ENCODE measurements at places on chromosomes 3 and 15. TPM values are rescaled to one million over a fixed set of nuclear protein-coding genes. Genes with fewer than 3 reads are reported as not detected.

DNA sequence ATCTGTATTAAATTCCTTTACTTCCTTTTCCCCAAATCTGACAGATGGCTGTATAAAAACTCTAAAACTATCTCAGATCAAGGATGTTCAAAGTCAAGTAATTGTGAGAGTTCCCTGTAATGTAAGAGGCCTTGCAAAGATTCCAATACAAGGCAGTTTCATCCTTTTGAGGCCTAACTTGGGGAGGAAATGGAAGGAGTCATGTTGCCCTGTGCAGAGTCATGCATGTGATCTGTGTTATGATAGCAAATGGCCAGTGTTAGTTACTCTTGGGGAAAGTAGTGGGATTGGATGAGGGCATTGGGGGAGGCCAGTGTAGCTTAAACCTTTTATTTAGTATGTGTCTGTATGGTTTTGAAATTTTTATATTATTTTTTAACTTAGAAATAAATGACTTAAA, 23.7 kb upstream of the FBXL22 start:
- no peak for DNase-seq
- no peaks in the 10 kb centered on the region for H3K27me3 ChIP-seq
- peaks cover 17% of the 10 kb centered on the region for H3K36me3 ChIP-seq
- no peak overlapping the region for H3K27ac ChIP-seq
- H3K4me3 ChIP-seq: no peak overlapping the region
- peaks cover 3% of the 10 kb centered on the region for H3K4me1 ChIP-seq

DNA sequence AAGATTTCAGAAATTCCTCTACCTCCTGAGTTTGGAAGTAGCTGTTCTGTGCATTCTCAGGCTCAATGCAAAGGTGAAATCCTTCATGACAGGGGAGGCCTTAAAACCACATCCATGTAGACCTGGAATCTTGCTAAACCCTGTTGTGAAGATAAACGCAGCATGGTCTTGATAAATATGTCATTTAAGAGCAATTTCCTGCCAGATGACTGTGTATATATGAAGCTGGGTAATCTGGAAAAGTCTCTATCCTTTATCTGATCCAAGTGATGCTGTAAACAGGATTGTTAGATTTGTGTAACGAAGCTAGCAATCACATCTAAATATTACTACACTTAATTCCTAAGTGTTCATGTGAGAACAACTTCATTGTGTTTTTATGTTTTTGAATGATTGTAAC, 9.1 kb downstream of the MCTP2 start:
- H3K27ac ChIP-seq: no peak overlapping the region
- no peak for DNase-seq
- no peaks in the 10 kb centered on the region for H3K27me3 ChIP-seq
- peaks cover 23% of the 10 kb centered on the region for H3K36me3 ChIP-seq

- no peak for DNase-seq
- H3K4me3 ChIP-seq: no peak overlapping the region
- no peaks in the 10 kb centered on the region for H3K36me3 ChIP-seq
- peaks cover 4% of the 10 kb centered on the region for H3K4me1 ChIP-seq
- no peaks in the 10 kb centered on the region for H3K27me3 ChIP-seq
Observed at GRCh38 chr15:83673385-83673784, 19.5 kb downstream of the ADAMTSL3 start.

DNA sequence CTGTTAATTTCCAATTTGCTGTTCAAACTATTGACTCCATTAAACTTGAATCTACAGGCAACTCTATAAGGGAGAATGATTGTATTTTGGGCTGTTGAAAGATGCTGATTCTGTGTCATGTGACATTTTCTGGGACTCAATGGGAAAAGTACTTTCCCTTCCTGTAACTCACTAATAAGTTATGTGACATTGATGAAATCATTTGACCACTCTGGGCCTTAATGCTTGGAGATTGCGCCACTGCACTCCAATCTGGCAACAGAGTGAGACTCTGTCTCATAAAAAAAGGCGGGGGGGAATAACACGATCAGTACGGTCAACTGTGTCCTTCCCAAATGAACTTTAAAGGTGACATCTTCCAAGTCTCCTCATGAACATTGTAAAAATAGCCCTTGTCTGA, 215.2 kb upstream of the SGO1 start:
- no peaks in the 10 kb centered on the region for H3K36me3 ChIP-seq
- DNase-seq: no peak
- H3K27me3 ChIP-seq: no peaks in the 10 kb centered on the region
- no peak overlapping the region for H3K4me3 ChIP-seq

Gene CYP1A2
- total RNA-seq: not detected

DNA sequence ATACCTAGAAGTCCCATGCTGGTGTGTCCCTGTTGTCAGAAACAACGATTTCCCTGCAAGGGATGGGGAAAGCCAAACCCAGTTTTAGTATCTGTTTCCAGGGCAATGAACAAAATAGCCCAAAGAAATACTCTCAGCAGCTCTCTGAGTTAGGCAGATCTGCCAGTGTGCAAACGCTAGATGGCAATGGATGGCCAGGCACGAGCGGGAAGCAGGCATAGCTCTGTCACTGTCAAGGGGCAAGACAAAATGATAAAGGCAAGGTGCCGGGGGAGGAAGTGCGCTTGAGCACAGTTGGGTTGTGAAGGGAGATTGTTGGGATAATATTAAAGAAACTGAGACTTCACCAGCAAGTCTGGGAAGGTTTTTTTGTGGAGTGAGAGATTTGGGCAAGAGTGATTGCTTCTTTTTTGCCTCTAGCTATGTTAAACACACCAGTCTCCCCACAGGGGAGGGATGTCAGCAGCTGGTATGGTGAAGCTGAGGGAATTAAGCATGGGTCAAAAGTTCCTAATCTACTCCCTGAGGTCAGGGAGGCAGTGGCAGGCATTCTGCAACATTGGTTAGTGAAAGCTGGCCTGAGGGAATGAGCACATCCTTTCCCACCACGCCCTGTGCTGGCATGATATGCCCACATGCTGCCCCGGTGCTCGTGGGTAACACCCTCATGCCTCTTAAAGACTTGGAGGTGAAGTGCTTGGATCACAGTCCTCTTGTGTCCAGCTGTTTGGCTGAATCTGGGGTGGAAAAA, 117.5 kb downstream of the PDCD6IP start:
- no peak overlapping the region for H3K27ac ChIP-seq
- no peaks in the 10 kb centered on the region for H3K4me1 ChIP-seq
- H3K27me3 ChIP-seq: peaks cover 5% of the 10 kb centered on the region
- no peaks in the 10 kb centered on the region for H3K36me3 ChIP-seq
- H3K4me3 ChIP-seq: no peak overlapping the region

Gene SI
- not detected for total RNA-seq

Gene CACNA2D2
- 2.1 TPM for total RNA-seq

Gene RLBP1
- total RNA-seq: not detected

Gene STRA6
- total RNA-seq: not detected

- no peak overlapping the region for H3K27ac ChIP-seq
- no peak overlapping the region for H3K4me3 ChIP-seq
- H3K27me3 ChIP-seq: peaks cover 16% of the 10 kb centered on the region
- no peaks in the 10 kb centered on the region for H3K4me1 ChIP-seq
Observed at GRCh38 chr3:9192248-9193025, 57.0 kb downstream of the SRGAP3 start.

Gene FOXL2NB
- total RNA-seq: not detected

Gene WWTR1
- total RNA-seq: 0.79 TPM

DNA sequence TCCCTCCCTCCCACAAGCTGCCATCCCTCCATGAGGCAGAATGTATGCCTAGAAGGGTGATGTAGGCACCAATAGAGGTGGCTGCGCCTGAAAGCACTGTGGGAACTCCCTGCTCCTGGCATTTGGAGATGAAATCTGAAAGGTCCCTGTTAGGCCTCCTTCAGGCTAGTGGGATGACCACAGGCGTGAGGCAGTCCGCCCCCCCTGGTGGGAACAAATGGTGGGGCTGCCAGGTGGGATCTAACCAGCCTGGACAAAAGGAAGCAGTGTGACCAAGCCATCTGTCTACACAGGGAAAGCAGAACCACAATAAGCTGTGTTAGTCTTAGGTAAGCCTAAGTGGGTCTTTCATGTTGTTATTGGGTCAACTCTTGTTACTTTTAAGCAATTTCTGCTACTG, 25.3 kb downstream of the IL5RA start:
- H3K4me1 ChIP-seq: no peaks in the 10 kb centered on the region
- DNase-seq: no peak
- no peak overlapping the region for H3K27ac ChIP-seq
- H3K4me3 ChIP-seq: no peak overlapping the region
- H3K36me3 ChIP-seq: no peaks in the 10 kb centered on the region
- peaks cover 3% of the 10 kb centered on the region for H3K27me3 ChIP-seq

Gene BCHE
- not detected for total RNA-seq

GRCh38 chr3:120437559-120437958, 13.2 kb downstream of the FSTL1 start:
- H3K27ac ChIP-seq: no peak overlapping the region
- no peaks in the 10 kb centered on the region for H3K36me3 ChIP-seq
- no peaks in the 10 kb centered on the region for H3K4me1 ChIP-seq
- no peak for DNase-seq

GRCh38 chr3:195248281-195248680, 22.7 kb downstream of the XXYLT1 start:
- DNase-seq: no peak
- no peak overlapping the region for H3K27ac ChIP-seq
- peaks cover 18% of the 10 kb centered on the region for H3K4me1 ChIP-seq

GRCh38 chr3:24401811-24402185, 92.9 kb downstream of the THRB start:
- no peaks in the 10 kb centered on the region for H3K4me1 ChIP-seq
- no peak for DNase-seq
- no peaks in the 10 kb centered on the region for H3K27me3 ChIP-seq
- H3K27ac ChIP-seq: no peak overlapping the region
- H3K4me3 ChIP-seq: no peak overlapping the region

DNA sequence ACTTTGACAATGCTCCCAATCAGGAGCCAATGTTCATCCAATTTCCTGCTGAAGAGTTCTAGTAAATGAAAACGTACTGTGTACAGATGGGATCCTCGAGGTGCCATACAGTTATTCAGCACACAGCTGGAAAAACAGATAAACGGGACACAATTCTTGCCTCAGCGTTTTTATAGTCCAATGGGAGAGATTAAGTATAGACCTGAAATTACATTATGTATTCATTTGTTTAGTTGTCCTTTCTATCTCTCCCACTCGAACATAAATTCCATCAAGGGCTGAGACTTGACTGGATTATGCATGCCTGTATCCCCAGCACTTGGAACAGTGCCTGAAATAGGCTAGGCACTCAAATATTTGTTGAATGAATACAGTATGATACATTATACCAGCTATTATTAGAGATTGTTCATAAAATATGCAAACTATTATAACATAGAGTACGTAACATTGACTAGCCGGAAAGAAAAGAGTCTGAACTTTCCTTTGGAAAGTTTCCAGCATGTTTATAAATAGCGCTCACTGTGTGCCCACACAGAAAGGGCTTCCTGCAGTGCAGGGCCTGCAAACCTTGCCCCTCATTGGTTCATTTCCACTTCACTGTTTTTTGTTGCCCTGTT, 27.4 kb upstream of the SNTN start:
- DNase-seq: no peak
- no peaks in the 10 kb centered on the region for H3K36me3 ChIP-seq
- H3K27me3 ChIP-seq: no peaks in the 10 kb centered on the region
